ENCODE measurements at places on chromosomes 5 and 9. TPM values are rescaled to one million over a fixed set of nuclear protein-coding genes. Genes with fewer than 3 reads are reported as not detected.

RANBP17 gene
- total RNA-seq = 10.0 TPM

N4BP3 gene
- total RNA-seq = 0.26 TPM

FBN2 gene
- 80.1 TPM for total RNA-seq

IFNA21 gene
- not detected for total RNA-seq

All from fibroblast of lung (primary cell).